ENCODE measurements at places on chromosomes 12 and 14.

- DNase-seq: peak; percentile 19
Measured at GRCh38 chr12:124582108-124582424, 14.7 kb upstream of the NCOR2 start.

DNA sequence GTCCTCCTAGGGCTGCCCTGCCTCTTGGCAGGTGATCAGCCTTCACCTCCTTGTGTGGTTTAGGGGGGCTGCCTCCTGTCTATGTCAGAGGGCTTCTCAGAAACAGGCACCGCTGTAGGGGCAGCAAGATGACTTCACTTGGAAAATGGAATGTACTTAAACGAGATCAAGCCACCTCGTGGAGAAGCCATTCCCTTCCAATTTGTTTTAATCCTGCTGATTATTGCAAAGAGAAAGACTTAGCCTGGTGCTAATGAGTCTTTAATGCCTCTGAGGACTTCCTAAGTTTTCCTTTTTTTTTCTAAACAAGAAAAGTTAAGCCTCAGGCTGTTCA, 62.3 kb upstream of the RFLNA start:
- DNase-seq: no peak

- no peak for DNase-seq
Measured at GRCh38 chr12:98823012-98823411, 177.9 kb downstream of the APAF1 start.

GRCh38 chr12:1094714-1095113, 103.7 kb downstream of the ERC1 start:
- DNase-seq: no peak

- peak; percentile 65 for DNase-seq
Measured at GRCh38 chr14:52119030-52119429, 50.2 kb upstream of the NID2 start.

DNA sequence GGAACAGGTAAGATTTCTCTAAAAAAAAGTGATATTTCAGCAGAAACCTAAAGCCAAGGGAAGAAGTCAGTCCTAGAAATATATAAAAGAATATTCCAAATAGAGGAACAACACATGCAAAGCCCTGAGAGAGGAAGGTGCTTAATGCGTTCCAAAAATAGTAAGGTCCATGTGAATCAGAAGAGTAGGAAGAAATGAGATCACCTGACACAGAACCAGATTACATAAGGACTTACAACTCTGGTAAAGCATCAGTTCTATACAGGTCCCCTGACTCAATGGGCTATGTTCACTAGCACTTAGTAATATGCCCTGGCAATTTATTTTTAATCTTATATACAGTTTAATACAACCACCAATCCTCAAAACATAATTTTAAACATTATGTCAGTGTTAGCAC, 30.0 kb downstream of the SENP1 start:
- no peak for DNase-seq

- no peak for DNase-seq
Measured at GRCh38 chr12:125284087-125284486, 218.9 kb downstream of the AACS start.

DNA sequence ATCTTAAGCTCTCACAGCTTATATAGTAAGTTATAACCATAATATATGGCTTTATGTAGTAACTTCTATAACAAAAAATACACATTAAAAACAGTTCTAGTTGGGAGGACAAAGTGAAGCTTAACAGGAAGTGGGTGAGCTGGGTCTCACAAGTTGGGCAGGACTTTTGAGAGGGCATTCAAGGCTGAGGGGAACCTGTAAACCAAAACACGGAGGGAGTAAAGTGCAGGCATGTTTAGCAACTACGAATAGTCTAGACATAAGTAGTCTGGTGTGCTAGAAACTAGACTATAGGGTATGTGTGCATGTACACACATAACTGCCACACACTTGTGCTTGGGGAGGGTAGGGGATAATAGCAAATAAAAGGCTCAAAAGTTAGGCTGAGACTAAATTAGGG, 14.2 kb upstream of the NEK9 start:
- no peak for DNase-seq

GRCh38 chr12:76945867-76946266, 67.0 kb upstream of the CSRP2 start:
- DNase-seq: no peak

DNA sequence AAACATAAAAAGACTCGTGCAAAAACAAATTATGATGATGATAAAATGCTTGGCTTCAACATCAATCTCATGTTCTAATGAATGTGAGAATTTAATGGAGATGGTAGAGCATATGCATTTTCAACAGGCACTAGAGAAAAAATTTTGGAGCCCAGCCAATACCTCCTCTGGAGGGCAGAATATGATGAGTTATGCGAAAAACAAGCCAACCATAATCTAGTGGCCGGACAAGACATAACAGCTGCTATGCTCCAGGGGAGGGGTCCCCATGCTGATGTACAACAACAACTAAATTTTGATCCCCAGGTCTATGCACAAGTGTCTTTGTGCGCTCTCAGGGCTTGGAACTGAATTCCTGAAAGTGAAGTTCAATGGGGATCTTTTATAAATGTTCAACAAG, 1197.5 kb downstream of the LRFN5 start:
- DNase-seq: no peak

- no peak for DNase-seq
Measured at GRCh38 chr12:79983986-79984620, 49.2 kb upstream of the PPP1R12A start.

DNA sequence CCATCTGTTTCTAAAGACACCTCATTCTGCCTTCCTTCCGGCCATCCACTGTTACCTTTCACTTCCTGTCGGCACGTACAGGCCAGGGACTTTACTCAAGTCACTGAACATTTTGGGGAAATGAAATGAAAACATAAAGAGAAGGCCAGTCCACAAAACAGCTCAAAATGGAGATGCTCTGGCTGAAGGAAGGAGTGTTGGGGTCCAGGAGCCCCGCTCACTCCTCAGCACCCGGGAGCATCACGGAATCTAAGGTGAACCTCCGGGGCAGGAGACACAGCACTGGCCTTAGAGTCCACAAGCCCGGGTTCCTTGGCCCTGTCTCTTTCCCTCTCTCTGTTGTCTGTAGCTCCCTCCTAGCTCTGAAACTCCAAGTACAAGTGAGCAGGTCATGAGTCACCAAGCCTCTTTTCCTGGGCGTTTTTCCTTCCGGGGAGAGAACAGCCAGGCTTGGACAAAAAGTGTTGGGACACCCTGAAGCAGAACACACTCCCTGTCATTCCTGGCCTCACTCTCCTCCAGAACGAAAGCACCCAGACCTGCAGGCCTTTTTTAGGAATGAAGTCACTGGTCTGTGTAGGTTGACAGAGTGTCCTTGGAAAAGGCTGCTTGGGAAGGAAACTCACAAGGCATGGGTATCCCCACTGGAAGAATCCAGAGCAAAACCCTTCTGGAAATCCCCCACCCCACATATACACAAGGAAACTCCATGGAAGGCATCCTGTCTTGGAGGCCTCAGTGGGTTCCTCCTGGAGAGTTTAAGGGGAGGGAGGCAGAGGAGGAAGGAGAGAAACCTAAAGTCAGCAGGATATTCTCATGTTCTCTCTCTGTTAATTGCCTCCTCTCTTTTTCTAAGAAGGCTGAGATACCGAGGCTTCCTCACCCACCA, 245.3 kb downstream of the ZFP36L1 start:
- DNase-seq: peak; percentile 37

- peak; percentile 14 for DNase-seq
Measured at GRCh38 chr12:122081083-122081696, 2.6 kb downstream of the MLXIP start.

DNA sequence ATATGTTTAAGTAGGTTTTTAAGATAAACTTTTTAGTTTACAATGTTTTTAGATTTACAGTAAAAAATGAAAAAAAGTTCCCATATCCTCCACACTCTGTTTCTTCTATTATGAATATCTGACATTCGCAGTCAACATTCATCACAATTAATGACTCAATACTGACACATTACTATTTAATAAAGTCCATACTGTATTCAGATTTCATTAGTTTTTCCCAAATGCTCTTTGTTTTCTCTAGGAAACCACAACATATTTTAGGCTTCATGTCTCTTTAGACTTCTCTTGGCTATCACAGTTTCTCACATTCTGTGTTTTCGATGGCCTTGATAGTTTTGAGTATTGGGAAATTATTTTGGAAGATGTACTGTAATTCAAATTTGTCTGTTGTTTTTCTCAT, 399.8 kb downstream of the SLC6A15 start:
- DNase-seq: no peak

DNA sequence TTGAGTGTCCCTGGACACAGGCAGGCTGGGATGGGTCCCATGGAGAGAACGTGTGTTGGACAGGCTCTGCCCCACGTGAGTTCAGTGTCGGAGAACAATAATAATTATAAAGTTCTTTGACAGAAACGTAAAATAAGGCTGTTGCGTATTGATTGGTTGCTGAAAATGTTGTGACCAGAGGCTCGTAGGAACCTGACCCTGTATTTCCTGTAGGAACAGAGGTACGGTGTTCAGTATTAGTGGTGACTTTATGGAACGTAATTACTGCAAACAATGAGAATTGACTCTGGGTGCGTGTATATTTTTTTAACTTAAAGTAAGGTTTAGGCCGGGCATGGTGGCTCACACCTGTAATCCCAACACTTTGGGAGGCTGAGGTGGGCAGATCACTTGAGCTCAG, 7.8 kb downstream of the MTA1 start:
- no peak for DNase-seq

DNA sequence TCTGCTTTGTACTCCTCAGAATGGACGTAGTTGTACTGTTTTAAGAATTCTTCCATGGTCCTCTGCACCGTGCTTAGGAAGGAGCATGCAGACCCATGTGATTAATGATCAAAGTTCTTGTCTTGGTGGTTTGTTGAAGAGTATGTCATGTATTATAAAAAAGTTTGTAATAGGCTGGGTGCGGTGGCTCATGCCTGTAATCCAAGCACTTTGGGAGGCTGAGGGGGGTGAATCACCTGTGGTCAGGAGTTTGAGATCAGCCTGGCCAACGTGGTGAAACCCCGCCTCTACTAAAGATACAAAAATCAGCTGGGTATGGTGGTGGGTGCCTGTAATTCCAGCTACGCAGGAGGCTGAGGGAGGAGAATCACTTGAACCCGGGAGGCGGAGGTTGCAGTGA, 61.8 kb upstream of the RTL1 start:
- DNase-seq: no peak

- no peak for DNase-seq
Measured at GRCh38 chr14:48857366-48857765, 728.8 kb downstream of the RPS29 start.

DNA sequence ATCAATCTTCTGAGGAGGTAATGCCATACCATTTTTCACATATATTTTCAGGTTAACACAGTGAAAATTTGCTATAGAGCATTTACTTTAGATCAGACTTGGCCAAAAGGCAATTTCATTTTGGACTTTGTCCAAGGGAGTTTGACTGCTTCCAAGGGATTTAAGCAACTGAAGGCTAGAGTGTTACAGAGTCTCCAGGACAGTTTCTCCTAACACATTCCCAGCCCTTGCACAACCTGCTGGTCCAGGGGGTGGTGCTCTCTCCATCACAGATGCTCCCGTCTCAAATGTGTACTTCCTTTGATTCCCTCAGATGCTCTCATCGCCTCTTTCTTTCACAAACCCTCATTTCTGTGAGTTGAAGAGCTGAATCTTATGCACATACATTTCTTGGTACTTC, 143.1 kb downstream of the TPH2 start:
- DNase-seq: no peak

DNA sequence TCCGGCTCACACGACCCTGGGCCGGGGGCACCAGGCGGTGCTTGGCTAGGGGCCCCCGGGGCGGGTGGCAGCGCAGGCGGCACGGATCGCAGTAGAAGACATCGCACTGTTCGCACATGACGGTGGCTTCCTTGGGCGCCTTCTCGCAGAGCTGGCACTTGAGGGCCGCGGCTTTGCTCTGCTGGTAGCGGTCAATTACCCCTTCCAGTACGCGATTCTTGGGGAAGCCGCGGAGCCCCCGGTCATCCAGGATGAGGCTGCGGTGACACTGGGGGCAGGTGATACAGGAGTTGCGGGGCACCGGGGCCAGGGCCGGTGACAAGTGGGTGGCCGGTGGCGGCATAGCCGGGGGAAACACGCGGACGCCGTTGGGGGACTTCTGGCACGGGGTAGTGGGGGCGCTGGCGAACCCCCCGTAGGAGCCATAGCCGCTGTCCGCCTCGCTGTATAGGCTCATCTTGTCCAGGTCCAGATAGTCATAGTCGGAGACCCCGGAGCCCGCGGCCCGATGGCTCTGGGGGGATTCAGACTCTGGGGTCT, 553 bp downstream of the TRIM9 start:
- peak; percentile 10 for DNase-seq

DNA sequence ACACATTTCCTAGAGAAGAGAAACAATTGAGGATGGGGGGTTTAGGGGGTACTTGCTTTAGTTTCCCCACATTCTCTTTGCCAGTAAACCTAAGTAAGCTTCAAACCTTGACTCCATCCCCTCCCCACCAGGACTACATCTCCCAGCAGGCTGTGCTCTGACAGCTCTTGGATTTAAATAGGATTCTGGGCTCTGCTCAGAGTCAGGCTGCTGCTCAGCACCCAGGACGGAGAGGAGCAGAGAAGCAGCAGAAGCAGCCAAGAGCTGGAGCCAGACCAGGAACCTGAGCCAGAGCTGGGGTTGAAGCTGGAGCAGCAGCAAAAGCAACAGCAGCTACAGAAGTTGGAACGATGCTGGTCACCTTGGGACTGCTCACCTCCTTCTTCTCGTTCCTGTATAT, 20.6 kb downstream of the RDH12 start:
- peak; percentile 64 for DNase-seq

- DNase-seq: no peak
Measured at GRCh38 chr14:92633274-92633616, 115.2 kb downstream of the LGMN start.

- peak; percentile 46 for DNase-seq
Measured at GRCh38 chr12:97960741-97961608, 498.4 kb downstream of the RMST start.

GRCh38 chr12:4148418-4149056, 125.0 kb upstream of the CCND2 start:
- peak; percentile 48 for DNase-seq

DNA sequence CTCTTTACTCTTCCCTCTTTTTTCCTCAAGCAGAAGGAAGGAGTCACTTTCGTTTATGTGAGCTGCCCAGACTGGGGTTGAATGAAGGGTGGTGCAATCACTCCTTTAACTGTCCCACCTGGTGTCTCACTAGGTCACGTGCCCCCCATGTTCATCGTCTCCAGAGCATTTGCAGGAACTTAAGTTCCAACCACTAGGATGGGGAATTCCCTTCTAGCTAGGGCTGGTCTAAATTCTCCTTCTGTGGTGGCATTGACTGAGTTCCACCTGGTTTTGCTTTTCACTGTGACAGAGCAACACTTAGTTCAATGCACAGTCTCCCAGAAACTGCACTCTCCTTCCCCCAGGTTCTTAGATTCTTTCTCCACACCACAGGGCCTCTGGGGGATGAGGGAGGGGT, 9.5 kb downstream of the FANCM start:
- DNase-seq: no peak

DNA sequence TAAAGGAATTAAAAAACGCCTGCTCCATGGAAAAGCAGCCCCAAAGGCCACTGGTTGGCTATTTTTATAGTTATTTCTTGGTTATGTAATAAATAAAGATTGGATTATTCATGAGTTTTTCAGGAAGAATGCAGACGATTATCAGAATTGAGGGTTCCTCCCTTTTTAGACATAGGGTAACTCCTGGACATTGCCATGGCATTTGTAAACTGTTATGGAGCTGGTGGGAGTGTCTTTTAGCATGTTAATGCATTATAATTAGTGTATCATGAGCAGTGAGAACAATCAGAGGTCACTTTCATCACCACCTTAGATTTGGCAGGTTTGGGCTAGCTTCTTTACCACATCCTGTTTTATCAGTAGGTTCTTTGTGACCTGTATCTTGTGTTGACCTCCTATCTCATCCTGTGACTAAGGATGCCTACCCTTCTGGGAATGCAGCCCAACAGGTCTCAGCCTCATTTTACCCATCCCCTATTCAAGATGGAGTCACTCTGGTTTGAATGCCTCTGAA, 728.7 kb downstream of the GALC start:
- DNase-seq: no peak
